Activated CD8-positive, alpha-beta T cell treated with anti-CD3 and anti-CD28 coated beads for 36 hours (primary cell): ENCODE measurements at places on chromosomes 3 and 15. TPM values are rescaled to one million over a fixed set of nuclear protein-coding genes. Genes with fewer than 3 reads are reported as not detected.

DNA sequence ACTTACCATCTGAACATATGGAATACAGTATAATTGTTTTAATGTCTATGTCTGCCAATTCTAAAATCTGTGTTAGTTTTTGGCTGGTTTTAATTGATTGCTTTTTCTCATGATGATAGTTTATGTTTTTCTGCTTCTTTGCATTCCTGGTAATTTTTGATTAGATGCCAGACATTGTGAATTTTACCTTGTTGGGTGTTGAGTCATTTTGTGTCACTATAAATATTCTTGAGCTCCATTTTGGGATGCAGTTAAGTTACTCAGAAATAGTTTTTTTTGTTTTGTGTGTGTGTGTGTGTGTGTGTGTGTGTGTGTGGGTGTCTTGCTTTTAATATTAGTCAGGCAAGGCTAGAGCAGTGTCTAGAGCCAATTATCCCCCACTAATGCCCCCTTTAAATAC, 818.8 kb upstream of the NR2F2 start:
- DNase-seq = no peak

- no peak for DNase-seq
Observed at GRCh38 chr3:173128633-173129032, 12.4 kb downstream of the SPATA16 start.

GRCh38 chr3:41684797-41685735, 276.8 kb downstream of the ULK4 start:
- no peak for DNase-seq

Gene CD200R1
- total RNA-seq = 1.4 TPM

Gene LMAN1L
- 0.11 TPM for total RNA-seq
